ENCODE measurements at places on chromosomes 11 and 22.

DNA sequence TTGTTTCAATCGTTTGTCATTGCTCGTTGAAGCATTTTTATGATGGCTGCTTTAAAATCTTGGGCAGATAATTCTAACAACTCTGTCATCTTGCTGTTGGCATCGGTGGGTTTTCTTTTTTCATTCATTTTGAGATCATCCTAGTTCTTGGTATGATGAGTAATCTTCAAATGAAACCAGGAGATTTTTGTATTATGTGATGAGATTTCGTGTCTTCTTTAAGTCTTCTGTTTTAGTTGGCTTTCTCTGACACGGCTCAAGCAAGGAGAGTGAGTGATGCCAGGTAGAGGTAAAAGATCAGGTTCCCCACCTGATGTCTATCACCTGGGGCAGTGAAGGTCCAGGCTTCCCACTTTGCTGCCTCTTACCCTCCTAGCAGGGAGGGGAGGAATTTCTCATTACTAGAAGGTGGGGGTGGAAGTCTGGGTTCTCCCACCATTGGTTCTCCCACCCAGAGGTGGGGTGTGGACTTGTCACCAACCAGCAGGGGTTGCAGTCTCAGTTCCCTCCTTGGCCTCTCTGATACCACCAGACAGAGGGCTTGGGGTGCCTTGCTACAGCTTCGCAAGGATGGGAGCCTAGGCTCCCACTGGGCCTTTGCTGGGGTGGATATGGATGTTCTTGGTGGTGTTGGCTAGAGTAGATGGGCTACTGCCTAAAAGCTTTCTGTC lies 12.9 kb downstream of the CDC45 start:
- DNase-seq, result no peak

DNA sequence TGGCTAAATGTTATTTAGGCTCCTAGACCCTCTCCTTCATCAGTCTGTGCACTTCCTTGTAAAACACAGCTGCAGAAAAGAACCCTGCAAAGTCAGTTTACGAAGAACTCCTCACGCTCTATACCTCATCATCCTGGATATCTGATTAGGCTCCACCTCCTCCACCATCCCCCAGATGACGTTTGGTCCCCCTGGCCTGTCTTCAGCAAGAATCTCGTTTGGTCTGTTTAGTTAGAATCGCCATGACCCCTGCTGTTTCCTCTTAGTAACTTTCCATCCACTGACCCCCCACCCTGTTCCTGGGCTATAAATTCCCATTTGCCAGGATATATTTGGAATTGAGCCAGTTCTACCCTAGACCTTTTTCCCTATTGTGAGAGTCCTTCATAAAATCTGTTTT lies 214.1 kb downstream of the OPCML start:
- no peak for DNase-seq

DNA sequence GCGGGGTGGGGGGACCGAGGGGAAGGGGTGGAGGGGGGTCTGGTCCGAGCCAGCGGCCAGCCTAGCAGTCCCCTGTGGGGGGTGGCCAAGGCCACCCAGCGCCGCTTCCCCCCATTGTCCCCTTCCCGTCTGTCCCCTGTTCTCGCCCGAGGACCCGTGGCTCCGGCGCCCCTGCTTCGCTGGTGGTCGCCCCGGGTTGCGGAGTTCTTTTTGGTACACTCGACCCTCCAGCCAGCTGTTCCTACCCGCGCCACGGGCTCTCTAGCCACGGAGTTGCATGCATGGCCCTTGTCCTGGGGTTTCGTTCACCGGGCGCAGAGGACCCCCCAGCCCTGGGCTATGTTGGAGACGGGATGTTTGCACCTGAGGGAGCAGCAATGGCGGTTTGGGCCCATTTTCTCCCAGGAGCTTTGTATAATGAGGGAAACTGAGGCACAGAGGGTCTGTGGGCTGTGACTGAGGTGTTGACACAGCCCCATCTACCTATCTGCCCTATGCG lies 489 bp downstream of the RNF214 start:
- no peak for DNase-seq

- no peak for DNase-seq
Observed at GRCh38 chr11:65744026-65744698, 23.6 kb upstream of the RNASEH2C start.

DNA sequence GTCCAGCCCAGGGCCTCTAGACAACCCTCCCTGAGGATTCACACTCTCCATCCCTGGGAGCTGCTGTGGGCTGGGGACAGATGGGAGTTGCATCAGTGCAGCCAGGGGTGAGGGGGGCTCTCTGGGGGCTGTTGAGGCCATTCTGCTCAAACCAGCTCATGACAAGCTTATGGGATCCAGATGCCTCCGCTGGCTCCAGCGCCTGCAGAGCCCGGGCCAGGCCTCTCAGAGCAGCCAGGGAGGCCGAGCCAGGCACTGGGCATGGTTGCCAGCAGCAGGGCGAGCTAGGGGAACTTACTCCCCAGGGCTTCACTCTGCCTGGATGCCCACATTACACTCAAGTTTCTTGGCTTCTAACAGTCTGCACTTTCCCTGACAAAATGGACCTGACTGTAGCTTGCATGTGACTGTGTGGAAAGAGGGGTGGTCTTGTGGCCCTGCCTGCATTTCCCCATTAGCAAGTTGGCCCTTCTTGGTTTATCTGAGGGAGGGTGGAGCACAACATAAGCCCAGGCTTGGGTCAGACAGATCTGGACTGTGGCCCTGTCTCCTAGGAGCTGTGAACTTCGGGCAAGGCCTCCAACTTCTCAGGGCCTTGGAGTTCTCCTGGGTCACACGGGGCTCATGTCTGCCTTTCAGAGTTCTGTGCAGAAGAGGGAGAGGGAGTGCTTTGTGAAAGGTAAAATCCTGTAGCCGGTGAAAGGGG lies 34.5 kb upstream of the CYB5R3 start:
- no peak for DNase-seq

GRCh38 chr11:15468466-15468865 lies 353.7 kb downstream of the INSC start:
- DNase-seq, result no peak

GRCh38 chr11:101363706-101364275 lies 220.0 kb downstream of the TRPC6 start:
- DNase-seq, result no peak

DNA sequence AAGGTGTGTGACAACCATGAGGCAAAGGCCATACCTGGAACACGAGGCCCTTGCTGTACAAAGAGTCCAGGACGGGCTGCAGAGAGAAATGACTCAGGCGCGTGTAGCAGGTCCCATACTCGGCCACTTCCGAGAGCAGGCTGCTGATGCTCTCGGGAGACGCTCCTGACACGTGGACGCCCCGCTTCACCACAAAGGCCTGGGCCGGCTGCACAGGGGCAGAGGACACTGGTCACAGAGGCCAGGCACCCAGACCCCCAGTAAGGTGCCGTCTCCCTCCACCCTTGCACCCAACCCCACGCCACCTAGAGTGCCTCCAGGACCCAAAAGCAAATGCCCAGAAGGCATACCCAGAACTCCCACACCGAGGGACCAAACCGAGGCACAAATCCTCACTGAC lies 15.5 kb downstream of the TUBGCP6 start:
- no peak for DNase-seq
